ENCODE measurements at places on chromosomes 12 and 14. TPM values are rescaled to one million over a fixed set of nuclear protein-coding genes. Genes with fewer than 3 reads are reported as not detected.

VRTN gene
- total RNA-seq = 143 TPM

SMCO2 gene
- total RNA-seq = not detected

GUCY2C gene
- 3.1 TPM for total RNA-seq

SERPINA1 gene
- total RNA-seq = not detected

KRT71 gene
- not detected for total RNA-seq

RHEBL1 gene
- total RNA-seq = 6.7 TPM

PSMD9 gene
- total RNA-seq = 48.2 TPM

PTPRB gene
- total RNA-seq = 1.3 TPM

DLK1 gene
- total RNA-seq = 1.1 TPM

CARMIL3 gene
- total RNA-seq = 11.8 TPM

PRR4 gene
- total RNA-seq = 2.1 TPM

KICS2 gene
- 10.5 TPM for total RNA-seq

RERG gene
- 1.5 TPM for total RNA-seq

FAM222A gene
- 2.1 TPM for total RNA-seq

GDF3 gene
- 19.3 TPM for total RNA-seq

TRPV4 gene
- 1.0 TPM for total RNA-seq

CCDC85C gene
- total RNA-seq = 26.8 TPM

OR8S1 gene
- not detected for total RNA-seq

TAS2R13 gene
- total RNA-seq = 6.1 TPM

CABP1 gene
- total RNA-seq = 5.2 TPM

KCNA1 gene
- 1.2 TPM for total RNA-seq

RNFT2 gene
- total RNA-seq = 19.7 TPM

KLHDC1 gene
- not detected for total RNA-seq

RFC5 gene
- 53.2 TPM for total RNA-seq

GALC gene
- total RNA-seq = 10.9 TPM

TULP3 gene
- total RNA-seq = 17.5 TPM

ESR2 gene
- 0.08 TPM for total RNA-seq

HSPB8 gene
- 4.7 TPM for total RNA-seq

FGD6 gene
- total RNA-seq = 24.0 TPM

SYNDIG1L gene
- 1.6 TPM for total RNA-seq

CLEC9A gene
- total RNA-seq = not detected

RFLNA gene
- total RNA-seq = 20.4 TPM

CNTN1 gene
- total RNA-seq = 27.0 TPM

ERBB3 gene
- 54.4 TPM for total RNA-seq

BCL2L14 gene
- total RNA-seq = 2.7 TPM

RNASE7 gene
- not detected for total RNA-seq

TAS2R20 gene
- 3.9 TPM for total RNA-seq

NOC4L gene
- 42.4 TPM for total RNA-seq

CCDC197 gene
- not detected for total RNA-seq

MANSC4 gene
- total RNA-seq = not detected

OR6C65 gene
- total RNA-seq = not detected

ARHGEF40 gene
- 44.6 TPM for total RNA-seq

KRT73 gene
- not detected for total RNA-seq

CBLN3 gene
- 0.07 TPM for total RNA-seq

ASPG gene
- 1.4 TPM for total RNA-seq

C14orf132 gene
- total RNA-seq = 16.2 TPM

SERPINA12 gene
- total RNA-seq = not detected

TBX5 gene
- total RNA-seq = 0.21 TPM

TEAD4 gene
- 137 TPM for total RNA-seq

All from GM23338 (cell line).